Glutamatergic neuron (in vitro differentiated cells): ENCODE measurements at places on chromosomes 3 and 15.

DNA sequence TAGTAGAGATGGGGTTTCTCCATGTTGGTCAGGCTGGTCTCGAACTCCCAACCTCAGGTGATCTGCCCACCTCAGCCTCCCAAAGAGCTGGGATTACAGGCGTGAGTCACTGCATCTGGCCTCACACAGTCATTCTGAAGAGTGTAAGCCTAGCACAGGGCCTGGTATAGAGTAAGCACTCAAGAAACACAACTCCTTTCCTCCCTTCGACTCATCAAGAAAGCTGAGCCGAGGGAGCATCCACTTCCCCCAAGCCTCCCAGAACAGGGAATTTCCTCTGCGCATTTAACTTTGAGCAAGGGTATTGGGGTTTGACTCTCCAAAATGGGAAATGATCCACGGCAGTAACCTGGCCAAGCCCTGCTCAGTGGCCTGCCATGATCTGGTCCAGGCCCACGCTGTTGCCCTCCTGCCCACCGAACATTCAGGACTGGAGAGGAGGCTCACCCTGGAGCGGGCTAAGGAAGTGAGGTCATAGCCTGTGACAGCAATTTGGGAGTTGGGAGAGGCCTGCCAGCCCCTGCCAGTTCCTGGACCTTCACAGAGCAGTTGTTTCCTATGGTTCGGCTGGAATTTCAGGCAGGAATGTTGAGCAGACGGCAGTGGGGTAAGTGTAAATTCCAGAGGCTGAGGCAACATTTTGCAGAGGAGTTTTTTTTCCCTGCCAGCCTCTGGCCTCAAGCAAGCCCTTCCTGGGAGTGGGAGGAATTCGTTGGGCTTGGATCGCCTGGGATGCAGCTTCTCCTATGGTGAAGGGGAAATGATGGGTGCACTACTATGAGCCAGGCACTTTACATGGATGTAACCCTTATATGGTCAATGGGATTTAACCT is 21.2 kb upstream of the SMAD3 start:
- H3K36me3 ChIP-seq = no peaks in the 10 kb centered on the region
- H3K27ac ChIP-seq = no peak overlapping the region
- no peak for DNase-seq
- H3K27me3 ChIP-seq = peaks cover 1% of the 10 kb centered on the region
- H3K4me3 ChIP-seq = no peak overlapping the region
- peaks cover 7% of the 10 kb centered on the region for H3K4me1 ChIP-seq

- H3K27ac ChIP-seq = no peak overlapping the region
- no peaks in the 10 kb centered on the region for H3K4me1 ChIP-seq
- no peaks in the 10 kb centered on the region for H3K36me3 ChIP-seq
- H3K4me3 ChIP-seq = no peak overlapping the region
Observed at GRCh38 chr3:101069901-101070798, 76.9 kb upstream of the ABI3BP start.

DNA sequence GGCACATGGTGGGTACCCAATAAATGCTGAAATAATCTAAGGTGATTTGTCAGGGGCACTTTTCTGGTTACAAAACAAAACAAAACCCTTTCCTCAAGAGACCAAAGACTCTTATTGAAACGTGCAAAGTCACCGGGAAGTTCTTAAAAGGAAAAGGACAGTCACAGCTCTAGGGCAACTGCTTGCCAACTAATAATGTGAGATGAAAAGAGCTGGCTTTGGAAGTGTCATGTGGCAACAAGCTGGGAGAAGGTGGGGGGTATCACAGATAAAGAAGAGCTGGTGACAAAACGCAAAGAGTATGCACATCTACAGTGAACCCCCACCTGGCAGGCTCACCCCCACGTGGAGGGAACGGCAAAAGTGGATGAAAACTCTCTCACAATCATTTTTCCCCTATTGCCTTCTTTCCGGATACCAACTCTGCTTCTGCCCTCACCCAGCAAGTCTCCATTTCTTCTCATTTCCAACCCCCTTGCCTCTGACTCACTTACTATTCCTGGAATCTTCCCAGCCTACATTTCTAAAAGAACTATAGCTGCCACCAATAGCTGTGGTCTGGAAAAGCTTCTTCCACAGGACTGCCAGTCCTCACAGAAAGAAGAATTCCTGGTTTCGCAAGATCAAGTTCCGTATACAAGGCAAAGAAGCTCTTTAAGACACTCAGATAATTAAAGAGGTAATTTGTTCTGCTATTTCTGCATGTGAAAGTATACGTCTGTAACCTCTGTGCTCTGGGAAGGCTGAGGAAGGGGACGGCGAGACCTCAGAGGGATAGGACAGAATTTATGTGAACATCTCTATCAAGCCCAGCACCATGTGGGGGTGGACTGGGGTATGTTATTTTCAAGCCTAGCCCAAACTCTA is 21.8 kb upstream of the ANPEP start:
- no peak for DNase-seq
- no peak overlapping the region for H3K27ac ChIP-seq
- no peaks in the 10 kb centered on the region for H3K27me3 ChIP-seq
- no peaks in the 10 kb centered on the region for H3K4me1 ChIP-seq

GRCh38 chr15:90592131-90592881 is 62.6 kb downstream of the CRTC3 start:
- H3K36me3 ChIP-seq = no peaks in the 10 kb centered on the region
- no peak for DNase-seq
- H3K27me3 ChIP-seq = peaks cover 2% of the 10 kb centered on the region

- DNase-seq = no peak
- H3K27me3 ChIP-seq = no peaks in the 10 kb centered on the region
- H3K36me3 ChIP-seq = no peaks in the 10 kb centered on the region
- no peak overlapping the region for H3K27ac ChIP-seq
Observed at GRCh38 chr3:12400616-12401194, 83.6 kb upstream of the TSEN2 start.

- H3K36me3 ChIP-seq = no peaks in the 10 kb centered on the region
- no peaks in the 10 kb centered on the region for H3K27me3 ChIP-seq
- no peak overlapping the region for H3K4me3 ChIP-seq
- H3K27ac ChIP-seq = no peak overlapping the region
- DNase-seq = no peak
Observed at GRCh38 chr3:102016417-102016816, 167.1 kb downstream of the NFKBIZ start.

DNA sequence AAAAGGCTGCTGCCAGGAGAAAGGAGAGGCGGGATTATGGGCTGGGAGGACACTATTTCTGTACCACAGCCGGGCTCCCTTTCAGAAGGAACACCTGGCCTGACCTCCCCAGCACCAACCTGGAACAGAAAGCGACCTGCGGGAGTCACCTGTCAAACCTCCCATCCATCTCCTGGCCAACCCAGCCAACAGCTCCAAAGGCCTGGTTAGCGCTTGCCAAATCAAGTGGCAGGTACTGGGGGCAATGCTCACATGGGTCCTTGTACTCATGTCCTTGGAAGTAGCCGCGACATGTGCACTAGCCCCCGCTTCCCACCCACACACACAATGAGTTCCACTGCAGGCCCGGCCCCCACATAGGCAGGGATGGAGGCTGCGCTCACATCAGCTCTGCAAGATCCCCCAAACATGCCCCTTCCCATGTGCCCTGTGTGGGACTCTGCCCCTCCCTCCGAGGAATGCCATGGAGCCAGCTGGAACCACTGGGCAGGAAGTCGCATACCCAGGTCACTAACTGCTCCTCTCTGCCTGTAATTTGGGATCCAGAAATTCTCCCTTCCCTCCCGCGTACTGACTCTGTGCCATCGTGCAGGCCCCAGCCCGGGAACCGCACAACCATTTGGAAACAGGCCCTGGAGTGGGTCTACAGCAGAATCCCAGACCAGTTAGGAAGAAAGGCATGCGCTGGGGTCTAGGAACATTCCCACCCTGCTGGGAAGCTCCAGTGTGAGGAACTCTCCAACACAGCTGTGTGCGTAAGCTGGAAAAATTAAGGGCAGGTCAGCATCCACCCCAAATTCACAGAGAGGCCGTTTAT is 98.9 kb downstream of the LRIG1 start:
- H3K36me3 ChIP-seq = no peaks in the 10 kb centered on the region
- peaks cover 38% of the 10 kb centered on the region for H3K4me1 ChIP-seq
- no peak overlapping the region for H3K4me3 ChIP-seq
- no peak for DNase-seq
- peaks cover 16% of the 10 kb centered on the region for H3K27me3 ChIP-seq

- H3K27me3 ChIP-seq = no peaks in the 10 kb centered on the region
- no peak overlapping the region for H3K27ac ChIP-seq
- H3K36me3 ChIP-seq = no peaks in the 10 kb centered on the region
- DNase-seq = no peak
Observed at GRCh38 chr3:180700941-180701340, 21.7 kb upstream of the CCDC39 start.

GRCh38 chr3:14730703-14731382 is 55.9 kb downstream of the C3orf20 start:
- H3K4me1 ChIP-seq = peaks cover under 1% of the 10 kb centered on the region
- DNase-seq = no peak
- H3K27me3 ChIP-seq = peaks cover 2% of the 10 kb centered on the region
- no peak overlapping the region for H3K27ac ChIP-seq

- no peak for DNase-seq
- no peak overlapping the region for H3K27ac ChIP-seq
- H3K36me3 ChIP-seq = no peaks in the 10 kb centered on the region
- H3K4me3 ChIP-seq = no peak overlapping the region
Observed at GRCh38 chr3:133540896-133541674, 32.4 kb upstream of the CDV3 start.

DNA sequence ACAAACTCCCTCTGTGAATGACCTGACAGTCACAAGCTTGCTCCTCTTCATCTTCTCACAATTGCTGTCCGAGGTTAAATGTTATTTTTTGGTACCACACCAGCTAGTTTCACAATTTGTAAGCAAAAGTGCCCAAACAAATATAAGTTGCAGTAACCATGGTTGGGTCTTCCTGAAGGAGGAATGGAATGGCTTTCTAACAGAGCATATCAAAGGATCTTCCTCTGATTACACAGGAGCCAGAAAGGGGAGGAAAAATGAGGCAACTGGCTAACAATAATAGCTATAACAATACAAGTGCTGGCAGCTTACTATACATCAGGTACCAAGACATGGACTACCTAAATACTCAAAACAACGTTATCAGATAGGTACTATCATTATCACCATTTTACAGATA is 90.4 kb downstream of the WWTR1 start:
- DNase-seq = no peak
- peaks cover 1% of the 10 kb centered on the region for H3K27me3 ChIP-seq
- no peak overlapping the region for H3K4me3 ChIP-seq

- H3K36me3 ChIP-seq = peaks cover 4% of the 10 kb centered on the region
- DNase-seq = peak; percentile 53
- H3K27ac ChIP-seq = no peak overlapping the region
- peak overlapping the region; percentile 87 for H3K4me3 ChIP-seq
Observed at GRCh38 chr3:183824761-183825455, 469 bp downstream of the MAP6D1 start.

DNA sequence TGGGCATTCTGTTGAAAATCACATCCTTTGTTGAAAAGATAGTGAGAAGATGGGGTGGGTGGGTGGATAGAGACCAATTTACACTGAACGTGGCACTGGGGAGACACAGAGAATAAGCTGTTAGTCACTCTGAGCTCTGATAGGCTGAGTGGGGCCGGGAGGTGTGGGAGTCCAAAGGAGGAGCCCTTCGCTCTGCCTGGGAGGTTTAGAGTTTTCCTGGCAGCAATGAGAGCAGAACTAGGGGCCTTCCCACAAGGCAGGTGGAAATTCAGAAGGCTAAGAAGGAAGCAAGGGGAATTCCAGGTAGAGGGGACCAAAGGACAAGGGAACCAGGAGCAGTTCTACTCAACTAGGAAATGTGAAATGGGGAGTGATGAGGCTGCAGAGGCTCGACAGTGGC is 272.7 kb downstream of the RPLP1 start:
- DNase-seq = no peak
- no peaks in the 10 kb centered on the region for H3K36me3 ChIP-seq
- H3K4me3 ChIP-seq = no peak overlapping the region

DNA sequence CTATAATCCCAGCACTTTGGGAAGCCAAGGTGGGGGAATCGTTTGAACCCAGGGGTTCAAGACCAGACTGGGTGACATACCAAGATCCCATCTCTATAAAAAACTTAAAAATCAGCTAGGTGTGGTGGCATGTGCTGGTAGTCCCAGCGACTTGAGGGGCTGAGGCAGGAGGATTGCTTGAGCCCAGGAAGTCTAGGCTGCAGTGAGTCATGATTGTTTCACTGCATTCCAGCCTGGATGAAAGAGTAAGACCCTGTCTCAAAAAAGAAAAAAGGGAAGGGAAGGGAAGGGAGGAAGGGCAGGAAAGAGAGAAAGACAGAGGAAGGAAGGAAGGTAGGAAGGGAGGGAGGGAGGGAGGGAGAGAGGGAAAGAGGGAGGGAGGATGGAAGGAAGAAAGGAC is 133.7 kb upstream of the LRRN1 start:
- no peak overlapping the region for H3K4me3 ChIP-seq

GRCh38 chr15:99753066-99753465 is 19.8 kb upstream of the LYSMD4 start:
- peak; percentile 24 for DNase-seq
- H3K4me1 ChIP-seq = peaks cover 27% of the 10 kb centered on the region
- peaks cover 6% of the 10 kb centered on the region for H3K27me3 ChIP-seq
- peaks cover 8% of the 10 kb centered on the region for H3K36me3 ChIP-seq
- peak overlapping the region; percentile 94 for H3K27ac ChIP-seq
- H3K4me3 ChIP-seq = peak overlapping the region; percentile 63

DNA sequence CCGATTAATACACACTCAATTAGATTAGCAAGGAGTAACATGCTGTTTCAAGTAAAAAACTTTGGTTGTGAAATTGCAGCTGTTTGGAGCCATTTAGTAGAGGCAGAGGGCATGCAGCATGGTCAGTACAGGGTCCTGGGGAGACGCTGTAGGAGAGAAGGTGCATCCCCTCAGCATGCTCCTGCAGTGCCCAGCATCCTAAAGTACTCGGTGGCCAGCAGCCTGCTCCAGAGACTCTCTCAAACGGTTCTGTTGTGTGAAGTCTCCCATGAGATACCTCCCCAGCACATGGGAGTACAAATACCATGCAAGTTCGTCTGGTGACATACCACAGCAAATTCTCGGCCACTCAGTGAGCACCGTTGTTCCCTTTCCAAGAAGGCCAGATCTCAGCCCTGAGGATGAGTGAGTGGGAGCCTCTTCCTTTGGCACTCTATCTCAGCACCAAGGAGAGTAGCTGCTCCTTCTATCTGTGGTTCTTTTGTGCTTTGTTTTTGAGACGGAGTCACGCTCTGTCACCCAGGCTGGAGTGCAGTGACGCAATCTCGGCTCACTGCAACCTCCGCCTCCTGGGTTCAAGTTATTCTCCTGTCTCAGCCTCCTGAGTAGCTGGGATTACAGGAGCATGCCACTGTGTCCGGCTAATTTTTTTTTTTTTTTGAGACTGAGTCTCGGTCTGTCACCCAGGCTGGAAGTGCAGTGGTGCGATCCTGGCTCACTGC is 72.7 kb downstream of the TJP1 start:
- no peak overlapping the region for H3K27ac ChIP-seq
- H3K4me3 ChIP-seq = no peak overlapping the region
- H3K4me1 ChIP-seq = peaks cover 6% of the 10 kb centered on the region
- peaks cover 2% of the 10 kb centered on the region for H3K27me3 ChIP-seq

DNA sequence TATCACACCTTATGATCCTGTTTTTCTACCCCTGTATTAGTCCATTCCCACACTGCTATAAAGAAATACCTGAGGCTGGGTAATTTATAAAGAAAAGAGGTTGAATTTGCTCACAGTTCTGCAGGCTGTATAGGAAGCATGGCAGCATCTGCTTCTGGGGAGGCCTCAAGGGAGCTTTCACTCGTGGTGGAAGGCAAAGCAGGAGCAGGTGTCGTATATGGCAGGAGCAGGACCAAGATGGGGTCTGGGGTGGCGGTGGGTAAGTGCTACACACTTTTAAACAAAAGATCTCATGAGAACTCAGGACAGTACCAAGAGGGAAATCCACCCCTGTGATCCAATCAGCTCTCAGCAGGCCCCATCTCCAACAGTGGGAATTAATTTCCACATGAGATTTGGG is 15.4 kb upstream of the SCAP start:
- H3K4me3 ChIP-seq = no peak overlapping the region
- H3K36me3 ChIP-seq = no peaks in the 10 kb centered on the region
- H3K27ac ChIP-seq = peak overlapping the region; percentile 86
- peaks cover 8% of the 10 kb centered on the region for H3K4me1 ChIP-seq
- DNase-seq = peak; percentile 65
